Endothelial cell (in vitro differentiated cells): ENCODE measurements at places on chromosomes 7 and 10. TPM values are rescaled to one million over a fixed set of nuclear protein-coding genes. Genes with fewer than 3 reads are reported as not detected.
A peak's percentile ranks its signal among the peaks of the same experiment; 100 is the strongest.

DNA sequence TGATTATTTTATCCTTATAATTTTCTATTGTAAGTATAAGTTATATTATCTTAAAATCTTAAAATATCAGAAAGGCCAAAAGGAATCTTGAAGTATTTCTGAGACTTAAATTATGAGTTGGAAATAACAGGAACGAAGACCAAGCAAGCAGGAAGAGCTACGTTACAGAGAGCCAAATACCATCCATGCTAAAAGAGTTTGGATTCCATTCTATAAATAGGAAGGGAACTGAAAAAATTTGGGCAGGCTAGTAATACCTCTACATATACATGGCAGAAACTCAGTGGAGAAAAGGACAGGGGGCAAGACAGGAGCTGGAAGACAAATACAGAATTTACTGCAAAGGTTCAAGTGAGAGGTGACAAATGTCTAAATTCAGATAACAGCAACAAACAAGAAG, 16.7 kb downstream of the ITGB1 start:
- peaks cover 11% of the 10 kb centered on the region for H3K36me3 ChIP-seq
- peaks cover 60% of the 10 kb centered on the region for H3K4me1 ChIP-seq
- peak overlapping the region; percentile 13 for H3K4me3 ChIP-seq
- H3K27me3 ChIP-seq = peaks cover 13% of the 10 kb centered on the region
- H3K27ac ChIP-seq = peak overlapping the region; percentile 21

DNA sequence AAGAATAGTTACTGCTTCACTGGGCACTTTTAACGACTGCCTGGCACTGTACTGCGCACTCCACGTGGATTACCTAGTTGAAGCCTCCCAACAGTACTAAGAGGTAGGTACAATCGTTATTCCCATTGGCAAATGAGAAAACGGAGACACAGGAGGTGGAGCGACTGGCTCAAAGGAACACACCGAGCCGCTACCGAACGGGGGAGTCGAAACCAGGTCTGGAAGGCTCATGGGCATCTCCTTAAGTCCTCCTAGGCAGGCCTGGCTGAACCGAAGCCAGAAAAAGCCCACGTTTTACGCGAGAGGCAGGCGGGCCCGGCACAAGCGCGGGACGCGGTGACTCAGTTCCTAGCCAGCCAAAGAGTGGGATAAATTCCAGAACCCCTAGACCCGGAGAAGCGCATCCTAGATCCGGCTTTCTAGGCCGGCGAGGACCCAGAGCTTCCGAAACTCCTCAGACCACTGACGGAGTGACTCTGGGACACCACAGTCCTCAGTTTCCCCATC, 472 bp downstream of the PDAP1 start:
- peaks cover 35% of the 10 kb centered on the region for H3K4me1 ChIP-seq
- H3K36me3 ChIP-seq = peaks cover 48% of the 10 kb centered on the region
- peaks cover 37% of the 10 kb centered on the region for H3K27me3 ChIP-seq
- DNase-seq = peak; percentile 24
- peak overlapping the region; percentile 100 for H3K27ac ChIP-seq
- peak overlapping the region; percentile 99 for H3K4me3 ChIP-seq

DNA sequence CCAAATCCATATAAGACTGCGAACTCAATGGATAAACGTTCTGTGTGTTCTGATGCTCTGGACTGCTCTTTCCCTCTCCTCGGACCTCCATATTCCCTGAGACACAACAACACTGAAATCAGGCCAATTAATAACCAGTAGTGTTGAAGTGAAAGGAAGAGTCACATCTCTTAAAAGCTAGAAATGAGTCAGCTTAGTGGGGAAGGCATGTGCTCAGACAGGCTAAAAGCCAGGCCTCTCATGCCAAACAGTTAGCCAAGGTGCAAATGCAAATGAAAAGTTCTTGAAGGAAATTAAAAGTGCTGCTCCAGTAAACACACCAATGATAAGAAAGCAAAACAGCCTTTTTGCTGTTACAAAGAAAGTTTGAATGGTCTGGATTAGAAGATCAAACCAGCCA, 29.3 kb downstream of the TNS3 start:
- H3K4me1 ChIP-seq = peaks cover 3% of the 10 kb centered on the region
- peaks cover 3% of the 10 kb centered on the region for H3K36me3 ChIP-seq
- DNase-seq = no peak
- H3K4me3 ChIP-seq = no peak overlapping the region
- H3K27ac ChIP-seq = no peak overlapping the region
- peaks cover 6% of the 10 kb centered on the region for H3K27me3 ChIP-seq

DNA sequence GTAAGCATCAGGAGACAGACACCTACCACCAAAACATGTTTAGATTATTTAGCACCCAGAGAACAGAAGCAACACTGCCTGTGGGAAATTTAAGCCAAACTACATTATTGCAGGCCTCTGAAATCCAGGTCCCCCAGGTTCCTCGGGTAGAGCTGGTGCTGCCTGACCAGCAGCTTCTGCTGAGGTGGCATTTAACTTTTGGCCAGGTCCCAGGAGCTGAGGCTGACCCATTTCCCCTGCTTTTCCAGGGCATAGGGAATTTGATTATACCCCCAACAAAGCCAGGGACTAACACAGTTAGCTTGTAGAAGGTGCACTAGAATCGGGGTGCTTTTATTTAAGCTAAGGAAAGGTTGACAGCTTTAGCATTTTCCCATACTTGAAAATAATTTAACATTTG, 4.7 kb downstream of the LRRC4 start:
- peaks cover 65% of the 10 kb centered on the region for H3K36me3 ChIP-seq
- H3K27ac ChIP-seq = no peak overlapping the region
- peaks cover 65% of the 10 kb centered on the region for H3K4me1 ChIP-seq
- DNase-seq = no peak

Gene WDR86
- 57.0 TPM for total RNA-seq

DNA sequence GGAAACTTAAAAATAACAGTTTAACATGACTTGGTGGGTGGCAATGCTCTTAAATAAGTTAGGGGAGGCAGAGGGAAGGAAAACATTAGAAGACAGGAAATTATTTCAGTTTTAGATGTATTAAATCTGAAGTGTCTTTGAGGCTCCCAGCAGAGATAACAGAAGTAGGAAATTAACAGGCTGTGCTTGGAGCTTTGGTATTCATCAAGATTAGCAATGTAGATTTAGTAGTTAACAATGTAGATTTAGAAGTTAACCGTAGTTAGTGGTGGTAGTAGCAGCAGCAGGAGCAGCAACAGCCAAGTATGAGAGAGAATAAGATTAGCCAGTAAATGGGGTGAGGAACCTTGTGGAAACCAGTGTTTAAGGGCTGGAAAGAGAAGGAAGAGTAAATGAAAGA, 48.7 kb upstream of the UBN2 start:
- peaks cover 8% of the 10 kb centered on the region for H3K4me1 ChIP-seq
- DNase-seq = no peak
- H3K27me3 ChIP-seq = no peaks in the 10 kb centered on the region

DNA sequence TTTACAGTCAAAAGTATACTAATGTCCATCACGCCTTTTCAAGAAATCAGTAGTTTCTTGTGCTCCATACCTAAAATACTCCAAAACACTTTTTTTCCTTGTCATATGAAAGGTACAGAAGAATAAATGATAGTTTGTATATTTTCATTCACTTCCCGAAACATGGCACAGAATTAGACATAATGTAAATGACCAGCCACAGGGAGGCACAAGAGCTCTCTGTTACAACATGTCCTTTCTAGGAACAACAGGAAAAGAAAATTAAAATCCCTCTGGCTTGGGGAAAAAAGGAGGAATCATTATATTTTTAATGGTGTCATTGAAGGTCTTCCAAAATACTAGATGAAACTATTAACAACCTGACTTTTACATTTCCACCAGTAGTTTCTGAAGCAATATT, 331.2 kb downstream of the ACTR3B start:
- DNase-seq = no peak
- no peak overlapping the region for H3K27ac ChIP-seq
- H3K36me3 ChIP-seq = peaks cover 4% of the 10 kb centered on the region
- H3K4me3 ChIP-seq = no peak overlapping the region

DNA sequence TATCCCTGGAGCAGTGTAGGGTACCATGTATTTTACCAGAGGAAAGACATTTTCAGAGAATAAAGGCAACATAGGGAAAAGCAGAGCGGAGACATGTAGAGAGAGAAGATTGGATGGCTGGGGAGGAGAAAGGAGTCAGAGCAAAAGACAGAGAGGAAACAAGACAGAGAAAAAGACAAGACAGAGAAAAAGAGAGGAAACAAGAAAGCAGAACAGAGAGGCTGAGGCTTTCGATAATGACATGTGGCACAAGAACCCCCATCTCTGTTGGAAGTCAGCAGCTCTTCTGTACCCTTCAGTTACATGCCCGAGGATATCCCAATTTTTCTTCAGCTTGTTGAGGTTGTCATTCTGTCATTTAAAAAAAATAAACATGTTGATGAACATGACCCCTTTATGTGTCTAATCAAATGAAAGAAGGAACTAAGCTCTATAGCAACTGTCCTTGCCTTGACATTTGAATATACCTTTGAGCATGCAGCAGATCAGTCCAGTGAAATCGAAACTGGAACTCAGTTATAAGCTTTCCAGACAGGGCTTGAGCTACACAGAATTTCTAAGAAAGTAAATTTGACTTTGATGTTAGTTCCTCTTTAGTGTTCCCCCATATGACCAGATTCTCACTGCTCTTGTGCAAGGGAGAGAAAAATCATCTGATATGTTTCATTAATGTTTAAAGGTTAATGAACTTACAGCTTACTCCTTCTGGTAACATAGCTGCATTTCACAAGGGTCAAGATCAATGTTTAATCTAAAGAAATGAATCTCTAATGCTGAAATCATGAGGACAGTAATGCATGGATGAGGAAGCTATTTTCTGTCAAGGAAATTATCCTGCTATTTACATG, 75.1 kb upstream of the SP4 start:
- no peaks in the 10 kb centered on the region for H3K36me3 ChIP-seq
- DNase-seq = no peak
- H3K27me3 ChIP-seq = no peaks in the 10 kb centered on the region
- H3K4me3 ChIP-seq = no peak overlapping the region
- H3K27ac ChIP-seq = no peak overlapping the region

Gene C7orf33
- total RNA-seq = not detected

GRCh38 chr10:82289945-82290344, 415.0 kb downstream of the NRG3 start:
- H3K27ac ChIP-seq = no peak overlapping the region
- no peak for DNase-seq
- no peaks in the 10 kb centered on the region for H3K36me3 ChIP-seq
- H3K27me3 ChIP-seq = no peaks in the 10 kb centered on the region

Gene RBM20
- total RNA-seq = 1.0 TPM

DNA sequence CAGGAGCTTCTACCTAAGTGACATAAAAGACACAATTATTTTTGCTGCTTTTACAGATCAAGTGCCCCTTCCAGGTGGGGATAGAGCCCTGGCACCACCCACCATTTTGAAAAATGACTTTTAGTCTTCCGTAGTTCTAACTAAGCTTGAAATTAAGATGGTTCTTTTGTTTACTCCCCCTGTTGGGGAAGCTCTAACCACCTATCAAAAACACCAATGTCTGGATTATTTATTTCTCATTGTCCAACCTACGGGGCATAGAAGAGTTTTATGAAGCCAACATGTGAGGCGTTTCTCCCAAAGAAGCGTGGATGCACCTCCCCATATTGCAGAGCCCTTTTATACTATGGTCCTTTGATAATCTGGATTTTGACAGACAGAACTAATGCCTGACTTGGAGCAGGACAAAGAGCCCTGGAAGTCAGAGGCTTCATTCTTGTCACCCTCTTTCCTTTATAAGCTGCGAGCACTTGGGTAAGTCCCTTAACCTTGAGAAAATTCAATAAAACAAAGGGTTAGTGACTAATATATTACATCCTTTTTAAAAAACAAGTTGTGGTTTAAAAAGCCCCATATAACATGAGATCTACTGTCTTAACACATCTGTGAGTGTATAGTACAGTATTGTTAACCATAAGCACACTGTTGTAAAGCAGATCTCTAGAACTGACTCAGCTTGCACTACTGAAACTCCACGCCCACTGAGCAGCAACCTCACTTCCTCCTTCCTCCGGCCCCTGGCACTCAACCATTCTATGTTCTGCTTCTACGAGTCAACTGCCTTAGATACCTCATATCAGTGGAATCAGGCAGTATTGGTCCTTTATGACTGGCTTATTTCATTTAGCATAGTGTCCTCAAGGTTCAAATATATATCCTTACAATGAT, 67.5 kb downstream of the ATXN7L1 start:
- no peak overlapping the region for H3K4me3 ChIP-seq
- DNase-seq = no peak

DNA sequence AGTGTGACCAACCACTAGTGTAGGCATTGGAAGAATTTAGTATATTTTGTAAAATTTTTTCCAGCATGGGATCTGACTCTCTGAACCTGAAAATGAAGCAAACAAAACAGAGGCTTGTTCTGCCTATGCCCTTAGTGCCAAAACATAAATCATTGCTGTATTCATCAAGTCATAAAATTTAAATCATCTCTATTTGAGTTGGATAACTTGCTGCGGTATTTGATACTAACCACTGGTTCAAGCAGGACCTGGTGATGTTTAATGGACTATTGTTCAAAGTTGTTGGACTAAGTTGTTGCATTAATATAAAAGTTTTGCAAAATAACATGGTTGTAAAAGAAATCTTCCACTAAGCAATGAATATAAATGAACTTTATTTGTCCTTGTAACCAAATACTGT, 19.8 kb upstream of the RPA3 start:
- no peaks in the 10 kb centered on the region for H3K36me3 ChIP-seq
- no peak for DNase-seq
- H3K4me1 ChIP-seq = peaks cover 21% of the 10 kb centered on the region
- no peak overlapping the region for H3K4me3 ChIP-seq
- no peak overlapping the region for H3K27ac ChIP-seq

DNA sequence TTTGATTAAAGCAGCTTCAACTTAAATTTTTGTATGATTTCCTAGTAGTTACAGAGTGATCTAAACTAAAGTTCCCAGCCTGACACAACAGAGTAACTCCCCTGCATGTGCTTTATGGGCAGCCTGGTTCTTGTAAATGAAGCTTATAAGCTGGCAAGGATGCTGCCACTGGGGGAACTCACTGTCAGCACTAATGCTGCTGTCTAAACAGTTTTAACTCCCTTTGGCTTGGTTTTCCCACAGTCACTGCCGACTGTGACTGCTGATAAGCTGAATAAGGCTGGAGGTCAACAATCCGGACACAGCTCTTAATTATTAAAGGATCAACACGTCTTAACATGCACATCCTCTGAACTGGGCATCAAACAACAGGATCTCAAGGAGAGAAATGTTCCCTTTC, 130.1 kb downstream of the OTUD1 start:
- H3K27ac ChIP-seq = no peak overlapping the region
- H3K36me3 ChIP-seq = no peaks in the 10 kb centered on the region
- H3K27me3 ChIP-seq = no peaks in the 10 kb centered on the region
- no peak overlapping the region for H3K4me3 ChIP-seq
- H3K4me1 ChIP-seq = no peaks in the 10 kb centered on the region

- no peak overlapping the region for H3K4me3 ChIP-seq
- H3K4me1 ChIP-seq = no peaks in the 10 kb centered on the region
- H3K27me3 ChIP-seq = peaks cover 2% of the 10 kb centered on the region
Measured at GRCh38 chr7:25282194-25282593, 53.9 kb upstream of the NPVF start.

GRCh38 chr7:151167197-151167961, at the start of gene GBX1:
Gene GBX1, minus strand, starts transcription at chr7:151167694. Its CDS starts 146 bp downstream, at chr7:151167548.
- peaks cover 10% of the 10 kb centered on the region for H3K4me1 ChIP-seq
- peaks cover 4% of the 10 kb centered on the region for H3K36me3 ChIP-seq
- H3K4me3 ChIP-seq = peak within 1 kb of the TSS; percentile 92
- H3K27me3 ChIP-seq = peaks cover 11% of the 10 kb centered on the region
